Thymus (tissue), 14 donors: ENCODE measurements at places on chromosomes 5 and 9. TPM values are rescaled to one million over a fixed set of nuclear protein-coding genes. Genes with fewer than 3 reads are reported as not detected.

GRCh38 chr9:102795532-102795931 lies 199.6 kb upstream of the CYLC2 start:
- H3K36me3 ChIP-seq, result no peaks in the 10 kb centered on the region
- DNase-seq, result no peak
- H3K27me3 ChIP-seq, result no peaks in the 10 kb centered on the region
- no peaks in the 10 kb centered on the region for H3K4me1 ChIP-seq
- H3K4me3 ChIP-seq, result no peak overlapping the region

DNA sequence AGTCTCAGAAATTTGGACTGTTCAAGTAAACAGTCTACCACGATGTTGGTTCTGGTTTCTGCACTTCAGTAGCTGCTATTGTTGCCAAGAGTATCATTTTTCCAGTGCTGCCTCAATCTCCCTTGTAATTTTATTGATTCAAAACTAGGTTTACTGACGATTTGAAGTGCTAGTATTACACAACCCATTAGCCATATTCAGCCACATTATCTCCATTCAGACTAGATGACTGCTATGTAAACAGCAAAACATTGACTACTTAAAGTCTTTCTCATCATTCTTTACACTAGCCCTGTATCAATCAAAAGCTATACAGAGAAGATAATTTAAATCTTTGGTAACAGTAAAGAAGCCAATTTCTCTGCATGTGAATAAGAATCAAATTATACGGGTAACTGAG lies 102.0 kb upstream of the TSLP start:
- no peak overlapping the region for H3K4me3 ChIP-seq
- no peak for DNase-seq
- H3K27me3 ChIP-seq, result no peaks in the 10 kb centered on the region
- H3K36me3 ChIP-seq, result no peaks in the 10 kb centered on the region
- no peaks in the 10 kb centered on the region for H3K4me1 ChIP-seq

TMEM174 gene
- not detected for total RNA-seq

DNA sequence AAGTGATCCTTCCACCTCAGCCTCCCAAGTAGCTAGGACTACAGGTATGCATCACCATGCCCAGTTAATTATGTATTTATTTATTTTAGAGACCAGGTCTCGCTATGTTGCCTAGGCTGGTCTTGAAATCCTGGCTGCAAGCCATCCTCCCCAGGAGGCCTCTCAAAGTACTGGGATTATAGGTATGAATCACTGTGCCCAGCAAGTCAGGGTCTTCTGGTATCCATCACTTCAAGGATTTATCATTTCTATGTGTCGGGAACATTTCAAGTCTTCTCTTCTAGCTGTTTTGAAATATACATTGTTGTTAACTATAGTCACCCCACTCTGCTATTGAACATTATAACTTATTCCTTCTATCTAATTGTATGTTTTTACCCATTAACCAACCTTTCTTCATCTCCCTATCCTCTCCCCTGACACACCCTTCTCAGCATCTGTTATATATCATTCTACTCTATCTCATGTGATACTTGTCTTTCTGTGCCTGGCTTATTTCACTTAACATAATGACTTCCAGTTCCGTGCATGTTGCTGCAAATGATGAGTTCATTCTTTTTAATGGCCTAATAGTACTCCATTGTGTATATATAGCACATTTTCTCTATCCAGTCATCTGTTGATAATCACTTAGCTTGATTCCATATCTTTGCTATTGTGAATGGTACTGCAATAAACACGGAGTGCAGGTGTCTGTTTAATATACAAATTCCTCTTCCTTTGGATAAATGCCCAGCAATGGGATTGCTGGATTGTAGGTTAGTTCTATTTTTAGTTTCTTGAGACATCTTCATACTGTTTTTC lies 26.4 kb downstream of the UTP15 start:
- DNase-seq, result no peak
- H3K4me1 ChIP-seq, result no peaks in the 10 kb centered on the region
- no peaks in the 10 kb centered on the region for H3K27me3 ChIP-seq
- no peak overlapping the region for H3K4me3 ChIP-seq

DNA sequence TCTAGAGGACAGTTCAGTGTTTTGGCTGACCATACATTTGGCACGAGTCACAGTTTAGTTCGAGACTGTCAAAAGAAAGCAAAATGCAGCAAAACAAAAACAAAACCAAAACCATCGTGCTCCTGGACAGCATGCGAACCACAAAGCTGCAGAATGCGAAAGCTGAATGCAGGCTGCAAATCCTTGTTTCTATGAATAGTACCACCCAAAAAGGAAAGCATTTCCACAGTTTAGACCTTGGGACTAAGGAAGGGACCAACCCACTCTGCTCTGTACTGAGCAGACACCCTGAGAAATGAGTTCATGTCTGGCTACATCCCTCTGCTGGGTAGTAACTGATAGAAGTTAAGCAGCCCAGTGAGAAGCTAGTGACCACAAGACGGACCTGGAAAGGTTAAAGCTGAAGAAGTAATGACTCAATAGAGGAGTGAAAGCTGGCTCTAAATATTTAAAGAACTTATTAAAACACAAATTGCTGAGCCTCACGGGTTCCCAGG lies 3.9 kb downstream of the GCNT4 start:
- peaks cover 23% of the 10 kb centered on the region for H3K36me3 ChIP-seq
- H3K27me3 ChIP-seq, result peaks cover 4% of the 10 kb centered on the region
- H3K27ac ChIP-seq, result no peak overlapping the region
- no peak overlapping the region for H3K4me3 ChIP-seq
- no peak for DNase-seq
- H3K4me1 ChIP-seq, result peaks cover 34% of the 10 kb centered on the region

GRCh38 chr5:135367076-135367475 lies 32.0 kb downstream of the MACROH2A1 start:
- peaks cover 80% of the 10 kb centered on the region for H3K36me3 ChIP-seq
- no peaks in the 10 kb centered on the region for H3K4me1 ChIP-seq
- no peak overlapping the region for H3K27ac ChIP-seq
- no peak for DNase-seq

SPINK13 gene
- not detected for total RNA-seq

C5 gene
- total RNA-seq, result 2.4 TPM

DNA sequence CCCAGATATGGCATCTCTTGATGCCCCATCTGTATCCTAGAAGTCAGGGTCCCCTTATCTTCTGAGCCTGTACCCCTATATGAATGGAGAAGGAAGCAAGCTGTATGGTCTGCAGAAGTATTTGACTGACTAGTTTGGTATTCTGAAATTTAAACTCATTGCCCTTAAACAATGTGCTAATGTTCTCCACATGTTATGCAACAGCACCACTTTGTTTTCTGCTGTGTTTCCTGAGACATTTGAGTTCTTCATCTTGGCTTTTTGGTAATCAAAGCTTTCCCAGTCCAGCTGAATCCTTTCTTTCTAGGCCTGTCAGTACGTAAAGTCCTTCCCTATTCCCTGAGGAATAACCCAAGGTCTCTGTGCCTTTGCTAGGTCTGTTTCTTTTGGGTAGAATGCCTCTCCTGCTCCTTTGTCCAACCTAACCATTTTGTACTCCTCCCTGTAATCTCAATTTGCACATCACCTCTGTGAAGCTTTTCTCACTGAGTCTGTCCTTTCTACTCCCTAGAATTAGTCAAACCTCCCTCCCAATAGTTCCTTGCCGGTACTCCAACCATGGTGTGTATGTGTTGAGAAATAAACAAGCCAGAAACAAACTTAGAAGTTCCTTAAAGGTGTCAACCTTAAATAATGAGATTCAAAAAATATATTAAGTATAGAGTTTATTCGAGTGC lies 72.1 kb upstream of the HSPB3 start:
- no peaks in the 10 kb centered on the region for H3K27me3 ChIP-seq
- no peak overlapping the region for H3K27ac ChIP-seq
- no peak for DNase-seq
- H3K4me1 ChIP-seq, result no peaks in the 10 kb centered on the region
- no peak overlapping the region for H3K4me3 ChIP-seq
- no peaks in the 10 kb centered on the region for H3K36me3 ChIP-seq

- H3K27me3 ChIP-seq, result no peaks in the 10 kb centered on the region
- H3K27ac ChIP-seq, result no peak overlapping the region
- H3K36me3 ChIP-seq, result no peaks in the 10 kb centered on the region
- H3K4me3 ChIP-seq, result no peak overlapping the region
- peaks cover 9% of the 10 kb centered on the region for H3K4me1 ChIP-seq
These were observed 304.1 kb upstream of the PANK3 start for GRCh38 chr5:168883281-168883741.

NR4A3 gene
- total RNA-seq, result 2.4 TPM

IFNK gene
- not detected for total RNA-seq

PCDHGA4 gene
- 0.19 TPM for total RNA-seq

DNA sequence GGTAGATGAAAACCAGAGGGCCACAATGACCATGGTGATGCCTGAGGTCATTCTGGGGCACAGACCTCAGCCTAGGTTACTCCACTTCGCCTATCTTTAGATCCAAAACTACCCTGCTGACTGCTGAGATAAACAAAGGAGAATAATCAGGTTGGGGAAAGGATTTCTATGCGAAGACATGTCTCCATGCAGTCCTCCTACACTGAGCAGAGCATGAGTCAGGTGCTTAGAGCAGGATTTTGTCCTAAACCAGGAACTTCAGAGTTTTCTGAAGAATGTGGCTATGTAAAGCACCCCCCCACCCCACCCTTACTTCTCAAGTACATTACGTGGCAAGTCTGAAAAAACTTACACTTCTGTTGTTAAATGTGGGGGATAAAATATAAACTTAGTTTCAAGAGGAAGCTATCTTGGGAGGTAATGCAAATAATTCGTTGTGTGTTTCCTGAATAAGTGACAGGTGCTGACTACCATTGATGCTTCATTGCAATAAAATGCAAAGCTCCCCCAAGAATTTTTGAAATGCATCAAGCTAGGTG lies 19.4 kb downstream of the PDCD1LG2 start:
- no peak for DNase-seq
- H3K27ac ChIP-seq, result no peak overlapping the region
- H3K27me3 ChIP-seq, result no peaks in the 10 kb centered on the region
- no peak overlapping the region for H3K4me3 ChIP-seq

- DNase-seq, result no peak
- H3K27ac ChIP-seq, result no peak overlapping the region
- peaks cover 7% of the 10 kb centered on the region for H3K4me1 ChIP-seq
- no peak overlapping the region for H3K4me3 ChIP-seq
These were observed 1.8 kb upstream of the MYORG start for GRCh38 chr9:34378376-34379060.

DNA sequence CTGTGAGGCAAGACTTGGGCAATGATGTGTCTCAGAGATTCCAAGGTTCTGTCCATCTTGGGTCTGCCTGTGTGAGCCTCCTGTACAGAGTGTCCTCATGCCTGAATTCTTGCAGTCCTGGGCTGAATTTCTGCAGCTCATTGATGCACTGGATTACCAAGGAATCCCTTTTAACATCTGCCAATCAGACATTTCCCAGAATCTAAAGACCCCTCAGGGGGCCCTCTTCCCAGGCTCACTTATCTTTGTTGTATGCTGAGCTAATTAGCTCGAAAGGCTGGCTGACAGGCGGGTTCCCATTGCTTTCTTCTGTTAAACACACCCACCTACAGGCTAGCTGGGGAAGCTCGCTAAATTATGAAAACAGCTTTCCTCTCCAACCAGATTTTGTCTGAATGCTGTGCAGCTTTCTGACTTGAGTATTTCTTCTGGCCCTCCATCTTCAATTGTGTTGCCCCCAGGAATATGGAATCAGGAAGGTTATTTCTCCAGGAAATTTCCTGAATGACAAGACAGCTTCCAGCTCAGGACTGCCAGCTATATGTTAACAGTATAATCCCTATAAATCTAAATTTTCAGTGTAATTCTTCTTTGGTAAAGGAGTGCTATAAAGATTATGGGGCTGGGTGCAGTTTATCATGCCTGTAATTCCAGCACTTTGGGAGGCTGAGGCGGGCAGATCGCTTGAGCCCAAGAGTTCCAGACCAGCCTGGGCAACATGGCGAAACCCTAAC lies at the start of gene LIX1:
LIX1 (minus strand) TSS at position 91 of the 734 bp plus-strand sequence; CDS start at position 56, 35 bp downstream.
- H3K27me3 ChIP-seq, result no peaks in the 10 kb centered on the region
- no peak within 1 kb of the TSS for H3K27ac ChIP-seq
- H3K4me1 ChIP-seq, result no peaks in the 10 kb centered on the region
- H3K4me3 ChIP-seq, result no peak within 1 kb of the TSS
- peak; percentile 24 for DNase-seq

SEC24A gene
- total RNA-seq, result 7.5 TPM

- peaks cover 11% of the 10 kb centered on the region for H3K36me3 ChIP-seq
- DNase-seq, result no peak
- H3K27me3 ChIP-seq, result no peaks in the 10 kb centered on the region
- no peak overlapping the region for H3K4me3 ChIP-seq
- H3K27ac ChIP-seq, result no peak overlapping the region
These were observed 35.5 kb downstream of the SERINC5 start for GRCh38 chr5:80220245-80220897.
